CMK (cell line): ENCODE measurements at places on chromosomes 6 and 20.
A peak's percentile ranks its signal among the peaks of the same experiment; 100 is the strongest.

DNA sequence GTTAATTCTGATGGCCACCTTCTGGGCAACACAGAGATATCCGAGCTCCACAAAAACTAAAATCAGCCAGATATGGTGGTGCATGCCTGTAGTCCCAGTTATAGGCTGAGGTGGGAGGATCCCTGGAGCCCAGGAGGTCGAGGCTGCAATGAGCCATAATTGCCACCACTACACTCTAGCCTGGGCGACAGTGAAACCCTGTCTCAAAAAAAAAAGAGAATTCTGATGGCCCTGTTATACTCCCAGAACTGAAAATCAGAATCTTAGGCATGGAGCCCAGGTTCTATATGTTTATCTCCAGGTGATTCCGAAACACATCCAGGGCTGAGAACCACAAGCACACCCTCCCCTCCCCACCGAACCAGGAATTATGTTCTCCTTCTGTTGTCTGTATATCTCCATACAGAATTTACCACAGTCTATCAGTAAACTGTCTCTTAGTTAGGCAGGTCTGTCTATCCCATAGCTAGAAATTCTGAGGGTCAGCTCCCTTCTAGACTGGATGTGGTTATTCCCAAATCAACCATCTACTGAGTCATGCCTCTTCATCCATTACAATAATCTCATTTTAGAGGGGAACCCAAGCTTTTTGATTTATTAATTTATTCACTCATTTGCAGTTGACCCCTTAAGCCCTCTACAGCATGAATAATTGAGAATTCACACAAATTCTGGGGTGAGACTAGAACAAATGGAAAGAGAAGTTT, 24.8 kb upstream of the CCND3 start:
- DNase-seq: no peak

- DNase-seq: no peak
Measured at GRCh38 chr6:106527117-106527516, 102.2 kb downstream of the RTN4IP1 start.

DNA sequence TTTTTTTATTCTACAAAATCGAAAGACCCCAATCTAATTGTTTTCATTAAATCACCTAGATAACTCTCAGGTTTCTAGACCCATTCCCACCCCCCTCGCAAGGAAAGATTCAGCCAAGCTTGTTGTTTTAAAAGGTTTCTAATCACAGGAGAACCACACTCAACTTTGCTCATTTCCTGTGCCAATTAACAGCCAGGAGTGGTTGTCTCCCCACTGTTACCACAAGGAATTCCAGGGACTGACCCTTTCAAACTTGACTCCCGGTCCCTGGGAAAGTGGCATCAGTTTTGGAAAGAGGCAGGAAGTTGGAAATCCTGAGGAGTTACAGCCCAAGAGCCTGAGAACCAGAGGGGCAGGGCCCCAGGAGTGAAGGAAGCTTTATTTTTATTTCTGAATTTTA, 561.3 kb upstream of the JAG1 start:
- no peak for DNase-seq

GRCh38 chr6:139290787-139291311, 949 bp downstream of the TXLNB start:
- DNase-seq: no peak

GRCh38 chr6:115319823-115320222, 740.9 kb downstream of the FRK start:
- no peak for DNase-seq

GRCh38 chr20:43448748-43449535, 8.8 kb upstream of the SRSF6 start:
- DNase-seq: no peak

DNA sequence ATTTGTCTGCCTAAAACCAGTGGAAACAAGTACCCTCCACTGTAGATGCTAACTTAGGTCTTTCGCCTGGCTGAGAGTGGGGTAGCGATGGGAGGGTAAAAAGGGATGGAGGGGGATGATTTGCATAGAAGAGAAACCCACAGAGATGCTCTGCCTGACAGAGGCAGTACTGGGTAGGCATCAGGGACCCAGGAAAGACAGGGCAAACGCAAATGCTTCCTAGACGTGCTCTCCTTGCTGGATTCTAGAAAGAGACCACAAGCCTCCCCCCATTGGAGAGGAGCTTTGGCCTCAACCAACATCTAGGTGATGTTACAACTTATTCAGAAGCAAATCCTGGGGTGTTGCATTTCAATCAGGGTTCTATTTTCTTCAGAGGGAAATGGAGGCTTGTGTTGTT, 3.2 kb downstream of the OLIG3 start:
- DNase-seq: no peak

GRCh38 chr6:169956580-169956979, 205.2 kb downstream of the ERMARD start:
- no peak for DNase-seq

DNA sequence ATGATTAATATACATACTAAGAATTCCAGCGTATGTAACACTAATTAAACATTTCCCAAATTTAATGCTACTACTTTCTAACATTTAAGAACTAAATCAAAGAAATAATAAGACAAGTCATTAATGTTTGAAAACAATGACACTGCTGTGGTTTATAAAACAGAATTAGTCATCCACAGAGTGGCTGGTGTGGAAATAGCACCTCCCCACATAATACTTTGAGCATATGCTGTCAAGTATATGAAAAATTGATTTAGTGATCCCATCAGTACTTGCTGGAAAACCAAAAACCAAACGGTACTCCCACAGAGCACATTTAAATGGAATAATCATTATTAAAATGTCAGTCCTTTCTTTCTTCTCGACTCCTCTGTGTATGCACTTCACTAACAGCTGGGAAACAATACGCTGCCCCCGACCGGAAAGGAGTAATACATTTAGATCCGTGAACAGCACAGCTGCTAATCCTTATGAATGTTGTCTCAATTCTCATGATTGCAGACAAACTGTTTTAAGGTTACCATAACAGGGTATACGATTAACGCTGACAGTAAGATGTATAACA, 78.4 kb downstream of the PREP start:
- DNase-seq: no peak

- no peak for DNase-seq
Measured at GRCh38 chr20:25859649-25860530, 163.2 kb upstream of the ZNF337 start.

GRCh38 chr6:7180751-7181150, 73.0 kb downstream of the RREB1 start:
- DNase-seq: no peak

- peak; percentile 26 for DNase-seq
Measured at GRCh38 chr6:143449714-143450452, 612 bp downstream of the ADAT2 start.

DNA sequence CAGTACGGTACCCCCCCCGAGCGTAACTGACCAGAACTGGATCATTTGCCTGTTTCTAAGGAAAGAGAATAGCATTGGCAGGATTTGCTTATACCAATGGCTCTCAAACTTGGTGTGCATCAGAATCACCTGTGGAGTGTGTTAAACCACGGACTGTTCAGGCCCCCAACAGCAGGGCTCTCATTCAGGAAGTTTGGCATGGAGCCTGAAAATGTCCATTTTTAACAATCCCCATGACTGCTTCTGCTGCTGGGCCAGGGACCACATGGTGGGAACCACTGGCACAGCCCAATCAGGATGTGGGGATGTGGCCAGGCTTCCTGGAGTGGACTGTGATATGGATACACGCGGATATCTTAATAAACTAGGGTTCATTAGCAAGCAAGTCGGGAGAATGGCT, 53.9 kb downstream of the GTF2H5 start:
- DNase-seq: no peak

- no peak for DNase-seq
Measured at GRCh38 chr6:93675856-93676417, 256.6 kb upstream of the EPHA7 start.

DNA sequence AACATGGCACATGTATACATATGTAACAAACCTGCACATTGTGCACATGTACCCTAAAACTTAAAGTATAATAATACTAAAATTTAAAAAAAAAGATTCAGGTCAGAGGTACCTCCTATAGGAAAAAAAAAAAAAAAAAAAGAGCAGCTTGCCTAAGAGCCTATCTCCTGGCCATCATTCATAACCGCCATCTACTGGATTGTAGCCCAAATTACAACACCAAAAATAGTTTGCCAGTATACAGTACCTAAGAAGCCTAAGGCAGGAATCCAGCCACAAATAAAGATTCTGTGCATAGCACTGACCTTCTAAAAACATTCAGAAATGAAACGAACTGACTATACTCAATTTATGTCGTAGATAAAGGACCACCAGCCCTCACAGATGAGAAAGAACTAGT, 438.4 kb upstream of the ADGRB3 start:
- DNase-seq: peak; percentile 15

DNA sequence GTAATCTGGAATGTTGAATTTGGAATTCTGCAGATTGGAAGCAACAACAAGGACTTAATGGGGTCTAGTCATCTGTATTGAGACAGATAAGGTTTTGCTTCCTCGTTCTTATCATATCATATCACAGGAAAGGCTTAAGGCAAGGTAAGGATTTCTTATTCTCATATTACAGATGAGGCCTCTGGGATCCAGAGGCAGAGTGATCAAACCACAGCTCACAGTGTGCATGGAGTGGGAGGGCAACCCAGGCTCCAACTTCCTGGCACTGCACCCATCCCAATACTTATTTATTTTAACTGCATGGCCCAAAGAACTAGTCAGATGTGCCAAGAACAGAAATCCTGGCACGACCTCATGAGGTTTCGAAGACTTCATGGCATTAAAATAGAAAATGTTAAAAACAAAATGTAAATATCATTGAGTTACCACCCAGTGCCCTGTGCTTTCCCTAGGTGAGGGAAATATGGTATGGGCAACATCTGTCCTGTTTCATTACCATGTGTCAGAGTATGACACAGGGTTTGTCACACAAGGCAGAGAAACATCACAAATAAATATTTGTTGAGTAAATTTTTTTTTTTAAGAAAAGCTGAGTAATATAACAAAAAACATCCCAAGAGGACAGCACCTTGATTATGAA, 191.9 kb downstream of the ISM1 start:
- no peak for DNase-seq

- DNase-seq: peak; percentile 4
Measured at GRCh38 chr20:60137657-60138245, 179.5 kb downstream of the CDH26 start.

- DNase-seq: peak; percentile 68
Measured at GRCh38 chr6:35417979-35418661, 34.0 kb upstream of the FANCE start.

- DNase-seq: no peak
Measured at GRCh38 chr20:63059684-63060056, 52.9 kb upstream of the BHLHE23 start.

DNA sequence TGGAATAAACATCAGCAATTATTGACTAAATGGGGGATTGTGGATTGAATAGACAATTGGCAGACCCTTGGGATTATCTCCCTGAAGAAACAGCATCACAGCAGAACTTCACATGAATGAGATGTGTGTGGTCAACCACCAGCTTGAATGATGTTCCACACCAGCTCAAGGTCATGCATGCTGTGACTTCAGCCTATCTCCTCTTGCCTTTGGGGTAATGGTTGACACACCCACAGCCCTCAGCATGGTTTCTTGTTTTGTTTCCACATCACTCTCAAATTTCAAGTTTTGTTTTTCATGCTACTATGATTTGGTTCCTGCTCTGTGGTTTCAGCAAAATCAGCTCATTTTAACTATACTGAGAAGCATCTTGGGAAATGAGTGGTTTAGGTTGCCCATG, 94.3 kb downstream of the PAK5 start:
- no peak for DNase-seq

- DNase-seq: no peak
Measured at GRCh38 chr6:155253337-155253736, 10.5 kb upstream of the CLDN20 start.

DNA sequence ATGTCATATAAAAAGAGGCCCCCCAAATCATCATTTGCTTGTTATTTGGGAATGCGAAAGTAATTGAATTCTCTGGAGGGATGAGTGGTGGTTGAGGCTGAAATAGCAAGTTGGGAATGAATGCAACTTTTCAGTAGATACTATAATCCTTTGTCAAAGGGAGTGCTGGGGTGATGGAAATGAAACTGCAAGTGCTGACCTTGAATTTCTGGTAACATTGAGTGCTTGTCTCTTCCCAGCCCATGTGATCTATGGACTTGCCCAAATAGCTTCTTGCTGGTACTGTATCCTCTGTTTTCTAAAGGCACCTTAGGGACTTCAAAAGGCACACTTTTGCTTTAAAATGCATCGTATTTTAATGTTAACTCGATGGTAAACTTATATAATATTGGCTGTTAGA, 14.8 kb downstream of the PAQR8 start:
- no peak for DNase-seq
